Mesenteric fat pad (tissue), 1 donor: ENCODE measurements at places on chromosomes 6 and 20. TPM values are rescaled to one million over a fixed set of nuclear protein-coding genes. Genes with fewer than 3 reads are reported as not detected.

The TCF15 gene
- 7.0 TPM for total RNA-seq

The SYCP2 gene
- total RNA-seq: 2.2 TPM

The TFAP2A gene
- total RNA-seq: 1.9 TPM

The MUCL3 gene
- not detected for total RNA-seq

The EPPIN gene
- not detected for total RNA-seq

The TBP gene
- 10.6 TPM for total RNA-seq

The VGLL2 gene
- not detected for total RNA-seq

The RIPOR3 gene
- total RNA-seq: 19.7 TPM

The PHACTR2 gene
- total RNA-seq: 67.4 TPM

The ZKSCAN8 gene
- total RNA-seq: 15.1 TPM

The BEND3 gene
- 3.4 TPM for total RNA-seq

The SLC24A3 gene
- 16.9 TPM for total RNA-seq

The PTCRA gene
- total RNA-seq: not detected
